GM06990 (cell line): ENCODE measurements at places on chromosomes 7 and 10.
A peak's percentile ranks its signal among the peaks of the same experiment; 100 is the strongest.

DNA sequence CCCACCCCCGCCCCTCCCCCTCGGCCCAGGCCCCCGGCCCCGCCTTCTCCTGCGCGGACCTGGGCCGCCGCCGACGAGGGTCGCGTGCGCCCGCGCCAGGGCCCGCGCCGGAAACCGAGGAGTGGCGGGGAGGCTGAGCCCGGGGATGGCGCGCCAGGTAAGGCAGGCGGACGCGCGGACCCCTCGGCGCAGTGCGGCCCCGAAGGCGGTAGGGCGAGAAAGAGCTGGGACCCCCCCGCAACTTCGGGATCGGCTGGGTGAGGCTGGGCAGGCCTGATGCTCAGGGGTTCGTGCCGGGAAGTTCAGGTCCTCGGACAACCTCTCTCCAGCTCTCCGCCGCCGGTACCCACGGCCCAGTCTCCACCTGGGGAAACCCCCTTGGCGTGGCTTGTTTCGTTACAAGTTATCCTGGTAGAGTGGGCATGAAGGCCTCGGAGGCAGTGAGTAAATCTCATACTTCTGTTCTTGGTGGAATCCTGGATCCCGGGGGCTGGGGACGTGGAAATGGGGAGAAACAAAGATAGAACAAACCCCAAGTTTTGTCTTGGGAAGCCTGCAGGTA is 58.4 kb downstream of the ZNF467 start:
- no peak for DNase-seq

- no peak for DNase-seq
Observed at GRCh38 chr10:311901-312665, 176.8 kb downstream of the ZMYND11 start.

- no peak for DNase-seq
Observed at GRCh38 chr10:29619241-29619669, 15.5 kb downstream of the SVIL start.

DNA sequence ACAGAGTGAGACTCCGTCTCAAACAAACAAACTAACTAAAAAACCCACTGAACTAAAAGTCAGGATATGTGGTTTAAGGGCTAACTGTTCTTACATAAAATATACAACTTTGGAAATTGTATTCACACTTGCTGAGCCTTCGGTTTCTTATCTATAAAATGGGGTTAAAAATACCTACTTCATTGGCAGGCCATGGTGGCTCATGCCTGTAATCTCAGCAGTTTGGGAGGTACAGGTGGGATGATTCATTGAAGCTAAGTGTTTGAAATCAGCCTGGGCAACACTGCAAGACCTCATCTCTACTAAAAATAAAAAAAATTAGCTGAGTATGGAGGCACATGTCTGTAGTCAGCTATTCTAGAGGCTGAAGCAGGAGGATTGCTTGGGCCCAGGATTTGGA is 115.4 kb upstream of the KLF6 start:
- no peak for DNase-seq

DNA sequence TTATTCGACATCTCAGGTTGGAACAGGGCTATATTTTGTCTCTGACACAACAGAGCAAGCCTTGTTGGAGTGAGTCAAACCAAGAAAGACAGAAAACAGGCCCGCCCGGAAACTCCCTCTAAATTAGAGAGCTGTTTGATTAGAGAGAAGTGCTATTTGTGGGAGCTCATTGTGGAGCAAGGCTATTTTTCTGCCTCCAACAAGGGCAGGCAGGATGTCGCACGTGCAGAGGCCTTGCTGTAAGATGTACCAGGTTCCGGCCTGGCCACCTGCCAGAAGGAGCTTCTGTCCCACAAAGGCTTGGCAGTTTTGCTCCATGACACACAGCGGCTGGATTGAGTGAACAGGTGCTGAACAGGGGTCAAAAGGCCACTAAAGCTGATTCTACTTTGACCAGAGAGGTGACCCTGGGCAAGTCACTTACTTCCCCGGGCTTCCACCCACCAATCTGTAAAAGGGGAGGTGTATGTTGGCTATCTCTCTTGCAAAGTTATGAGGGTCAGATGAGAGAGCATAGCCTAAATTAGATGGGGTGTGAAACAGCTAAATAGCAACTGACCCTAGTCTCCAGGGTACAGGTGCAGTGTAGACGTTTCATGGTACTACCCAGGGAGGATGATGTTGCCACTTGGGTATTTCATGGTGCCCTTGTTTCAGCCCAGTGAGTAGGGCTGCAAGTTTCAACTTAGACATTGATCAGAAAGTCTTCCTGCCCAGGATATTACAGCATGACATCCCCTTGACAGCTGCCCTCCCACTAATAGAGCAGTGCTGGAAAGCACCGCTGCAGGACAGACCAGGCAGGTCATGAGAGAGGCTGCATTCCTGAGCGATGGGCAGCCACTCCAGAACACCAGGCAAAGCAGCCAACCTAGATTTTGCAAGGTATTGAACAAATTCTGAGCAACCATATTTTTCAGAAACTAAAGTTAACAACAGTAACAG is 62.0 kb downstream of the VSTM4 start:
- peak; percentile 74 for DNase-seq

DNA sequence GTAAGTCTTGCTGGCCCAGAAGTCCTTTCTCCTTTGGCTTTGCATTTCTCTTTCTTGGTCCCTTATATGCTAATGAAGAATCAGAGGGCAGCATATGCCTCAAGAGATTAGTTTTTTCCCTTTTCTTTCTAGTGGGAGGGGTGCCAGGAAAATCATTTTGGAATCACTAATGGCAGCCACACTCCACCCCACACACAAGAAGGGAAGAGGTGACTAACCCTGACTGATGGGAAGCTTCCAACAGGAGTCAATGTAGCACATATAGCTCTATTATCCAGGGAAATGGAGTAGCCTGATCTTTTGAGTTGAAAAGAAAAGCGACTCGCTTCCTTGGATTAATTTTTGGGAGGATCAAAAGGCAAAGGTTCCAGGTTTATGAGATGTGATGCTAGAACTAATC is 225.3 kb downstream of the KIF20B start:
- DNase-seq = no peak

DNA sequence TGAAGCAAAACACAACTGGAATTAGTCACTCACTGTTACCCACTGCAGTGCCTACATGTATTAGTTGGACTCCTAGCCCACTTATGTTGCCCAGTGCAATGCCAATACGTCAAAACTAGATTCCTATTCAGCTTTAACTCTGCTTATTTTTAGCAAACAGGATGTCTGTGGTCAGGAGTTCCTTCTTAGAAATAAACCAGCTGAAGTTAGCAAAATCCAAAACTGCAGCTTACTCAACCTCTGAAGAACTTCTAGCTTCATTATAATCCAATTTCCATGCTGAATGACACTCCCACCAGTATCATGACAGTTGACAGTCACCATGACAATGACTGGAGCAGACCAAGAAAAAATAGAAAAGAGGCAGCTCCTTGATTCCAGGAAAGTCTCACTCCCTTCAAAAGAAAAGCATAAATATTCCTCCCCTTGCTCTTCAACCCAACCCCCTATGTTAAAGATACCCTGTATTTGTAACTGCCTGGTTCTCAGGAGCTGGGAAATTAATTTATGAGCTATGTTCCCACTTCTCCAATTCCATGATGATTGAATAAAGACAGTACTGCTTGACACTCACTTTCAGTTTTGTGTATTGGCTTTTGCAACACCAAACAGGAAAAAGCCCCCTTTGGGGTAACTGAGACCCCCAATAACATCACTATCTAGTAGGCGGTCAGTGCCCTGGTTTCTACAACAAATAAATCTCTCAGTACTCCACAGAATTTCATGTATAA is 327.4 kb downstream of the SORCS1 start:
- DNase-seq = peak; percentile 59

DNA sequence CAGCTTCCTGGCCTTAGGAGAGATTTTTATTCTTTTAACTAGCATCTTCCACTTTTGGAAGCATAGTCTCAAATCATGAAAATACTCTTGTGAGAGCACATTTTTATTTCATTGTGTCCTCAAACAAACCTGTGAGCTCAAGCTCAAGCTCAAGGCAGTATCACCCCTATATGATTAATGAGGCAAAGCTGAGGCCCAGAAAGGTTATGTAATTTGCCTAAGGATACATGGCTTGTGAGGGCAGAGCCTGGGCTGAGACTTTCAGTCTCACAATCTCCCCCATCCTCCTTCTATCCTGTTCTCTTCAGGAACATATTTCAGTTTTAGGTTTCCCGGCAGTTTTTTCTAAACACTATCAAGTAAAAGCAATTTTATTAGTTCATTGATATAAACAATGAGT is 359.5 kb downstream of the PTEN start:
- no peak for DNase-seq

DNA sequence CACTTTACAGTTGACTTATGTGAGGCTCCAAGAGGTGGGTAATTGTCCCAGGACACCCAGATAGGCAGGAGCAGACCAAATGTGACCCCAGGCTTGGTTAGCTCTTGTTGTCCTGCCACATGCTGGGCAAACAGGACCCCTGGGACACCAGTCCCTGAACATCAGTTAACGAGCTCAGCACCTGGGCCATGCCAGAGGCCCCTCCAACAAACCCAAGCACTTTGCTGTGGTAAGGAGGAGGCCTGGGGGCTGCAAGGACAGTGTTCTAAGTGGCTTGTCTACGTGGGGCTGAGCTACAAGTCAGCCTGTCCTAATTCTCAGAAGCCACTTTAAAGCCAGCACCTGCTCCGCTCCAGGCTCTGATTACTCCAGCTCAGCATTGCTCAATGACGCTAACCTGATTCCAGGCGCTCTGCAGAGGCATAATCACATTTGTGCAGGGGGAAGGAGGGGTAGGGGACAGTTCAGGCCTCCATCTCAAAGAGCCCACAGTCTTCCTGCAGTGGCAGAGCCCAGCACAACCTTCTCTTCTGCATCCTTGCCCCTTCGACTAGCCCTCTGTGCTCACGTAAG is 57.2 kb downstream of the DDC start:
- DNase-seq = no peak

GRCh38 chr10:132055616-132056015 is 10.1 kb upstream of the JAKMIP3 start:
- no peak for DNase-seq

DNA sequence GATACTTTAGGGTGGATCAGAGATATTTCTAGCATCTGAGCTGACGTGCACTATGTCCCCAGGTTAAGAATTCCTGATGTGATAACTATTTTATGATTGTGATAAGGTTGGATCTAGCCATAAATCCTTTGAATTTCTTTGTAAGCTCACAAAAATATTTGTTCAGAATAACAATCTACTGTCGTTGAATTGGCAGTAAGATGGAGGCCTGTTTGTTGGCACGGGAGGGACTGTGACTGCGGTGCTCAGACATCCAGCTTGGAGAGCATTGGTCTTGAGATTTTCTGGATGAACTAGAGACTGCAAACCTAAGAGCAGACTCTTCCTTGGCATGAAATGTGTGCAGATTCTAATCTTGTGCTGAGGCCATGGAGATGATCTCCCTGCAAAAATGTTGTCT is 131.1 kb downstream of the LRRC4 start:
- DNase-seq = no peak

DNA sequence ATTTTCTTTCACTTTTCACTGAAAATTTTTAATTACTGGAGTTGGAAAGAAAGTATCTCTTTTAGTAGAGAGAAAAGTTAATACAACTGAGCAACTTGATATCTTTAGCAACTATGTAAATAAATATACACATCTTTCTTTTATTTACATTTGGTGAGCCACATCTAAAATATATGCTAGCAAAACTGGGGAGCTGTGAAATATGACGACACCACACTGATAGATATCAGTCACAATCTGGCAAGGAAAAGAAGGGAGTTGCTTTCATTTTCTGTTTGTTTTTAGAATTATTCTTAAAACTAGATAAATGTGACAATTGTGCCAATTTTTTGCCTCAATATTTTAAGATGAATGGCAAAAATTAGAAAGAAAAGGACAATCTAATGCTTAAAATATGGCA is 2.7 kb upstream of the ZNF804B start:
- no peak for DNase-seq

- no peak for DNase-seq
Observed at GRCh38 chr10:34116220-34116641, 698.9 kb downstream of the PARD3 start.

GRCh38 chr10:51574248-51575048 is 124.9 kb downstream of the CSTF2T start:
- DNase-seq = no peak

- peak; percentile 35 for DNase-seq
Observed at GRCh38 chr7:140517546-140518369, 38.5 kb upstream of the MKRN1 start.

GRCh38 chr7:108261560-108262255 is 131.5 kb upstream of the LAMB4 start:
- DNase-seq = no peak

DNA sequence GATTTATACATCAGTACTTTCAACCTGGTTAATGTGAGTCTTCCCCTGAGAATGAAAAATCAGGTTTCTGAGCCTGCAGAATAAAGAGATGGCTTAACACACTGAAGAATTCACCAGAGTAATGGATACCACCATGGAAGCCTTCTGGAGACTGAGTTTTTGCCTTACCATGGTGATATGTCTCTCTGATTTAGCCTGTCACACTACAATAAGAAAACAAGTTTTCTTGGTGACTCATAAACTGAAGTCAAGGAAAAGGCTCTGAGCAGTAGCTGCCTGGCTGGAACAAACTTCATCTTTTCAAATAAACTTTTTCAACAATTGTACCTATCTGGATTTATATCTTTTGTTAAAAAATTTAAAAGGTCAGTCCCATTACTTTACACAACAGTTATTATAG is 229.0 kb downstream of the PRPF18 start:
- no peak for DNase-seq

DNA sequence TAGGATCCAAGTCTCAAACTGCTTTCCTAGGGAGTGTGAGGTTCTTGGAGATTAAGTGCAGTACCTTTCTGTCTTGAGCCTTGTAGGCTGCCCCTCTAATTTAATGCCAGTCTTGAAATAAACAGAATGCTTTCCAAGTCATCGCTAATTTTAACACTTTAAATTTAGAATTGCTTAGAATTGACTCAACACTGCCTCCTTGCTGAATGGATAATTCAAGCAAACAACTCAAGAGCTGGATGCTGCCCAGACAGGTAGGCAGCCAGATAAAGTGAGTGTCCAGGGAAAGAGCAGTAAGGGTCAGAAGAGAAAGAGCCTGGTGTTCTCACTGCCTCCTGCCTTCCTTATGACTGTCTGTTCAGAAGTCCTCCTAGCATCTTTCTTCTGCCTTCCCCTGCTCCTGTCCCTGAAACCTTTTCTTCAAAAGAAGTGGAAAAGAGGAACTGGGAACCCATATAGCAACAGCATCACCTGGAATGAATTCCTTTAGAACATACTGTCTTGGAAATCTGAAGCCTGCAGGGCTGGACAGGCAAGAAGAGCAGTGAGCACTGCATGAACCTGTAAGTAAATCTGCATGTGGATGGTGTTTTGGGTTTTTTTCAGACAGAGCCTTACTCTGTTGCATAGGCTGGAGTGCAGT is 3.1 kb upstream of the GOT1 start:
- DNase-seq = no peak
